ENCODE measurements at places on chromosomes 1 and 21. TPM values are rescaled to one million over a fixed set of nuclear protein-coding genes. Genes with fewer than 3 reads are reported as not detected.

STRIP1 gene
- total RNA-seq: 39.1 TPM

ZNF684 gene
- 4.1 TPM for total RNA-seq

CATSPER4 gene
- total RNA-seq: not detected

DSCAM gene
- total RNA-seq: not detected

HSPB7 gene
- not detected for total RNA-seq

GRCh38 chr1:207578796-207579435 is 66.0 kb upstream of the CR1L start:
- no peaks in the 10 kb centered on the region for H3K36me3 ChIP-seq
- H3K4me3 ChIP-seq: no peak overlapping the region
- peaks cover 7% of the 10 kb centered on the region for H3K4me1 ChIP-seq
- DNase-seq: no peak
- peaks cover 35% of the 10 kb centered on the region for H3K27me3 ChIP-seq

DNA sequence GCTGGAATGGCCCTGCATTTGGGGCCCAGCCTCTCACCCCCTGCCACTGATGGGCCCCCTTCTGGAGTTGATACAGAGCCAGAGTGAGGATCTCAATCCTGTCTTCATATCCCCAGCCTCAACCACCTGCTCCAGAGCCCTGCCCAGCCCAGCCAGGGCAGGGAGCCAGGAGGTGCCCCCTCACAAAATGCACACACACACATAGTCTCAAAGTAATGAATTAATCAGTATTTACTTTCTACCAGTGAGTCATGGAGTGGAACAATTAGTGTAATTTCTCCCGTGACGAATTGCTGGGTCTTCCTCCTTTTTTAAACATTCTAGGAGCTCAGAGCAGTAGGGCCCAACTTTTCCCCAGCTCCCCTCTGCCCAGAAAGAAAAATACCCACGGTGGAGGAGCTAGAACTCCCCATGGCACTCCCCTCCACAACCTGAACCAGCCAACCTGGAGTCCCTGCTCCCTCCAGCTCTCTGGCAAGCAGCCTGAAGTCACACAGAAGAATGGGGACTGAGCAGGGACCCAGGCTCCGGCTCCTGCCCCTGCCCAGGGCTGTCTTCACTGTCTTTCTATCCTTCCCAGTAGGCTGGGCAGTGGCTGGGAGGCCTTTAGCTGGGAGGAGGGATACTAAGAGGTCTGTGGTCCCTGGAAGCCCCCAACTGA is 29.3 kb downstream of the SDC3 start:
- H3K27me3 ChIP-seq: peaks cover 11% of the 10 kb centered on the region
- H3K4me3 ChIP-seq: no peak overlapping the region
- no peaks in the 10 kb centered on the region for H3K36me3 ChIP-seq
- DNase-seq: no peak
- H3K27ac ChIP-seq: no peak overlapping the region

DNA sequence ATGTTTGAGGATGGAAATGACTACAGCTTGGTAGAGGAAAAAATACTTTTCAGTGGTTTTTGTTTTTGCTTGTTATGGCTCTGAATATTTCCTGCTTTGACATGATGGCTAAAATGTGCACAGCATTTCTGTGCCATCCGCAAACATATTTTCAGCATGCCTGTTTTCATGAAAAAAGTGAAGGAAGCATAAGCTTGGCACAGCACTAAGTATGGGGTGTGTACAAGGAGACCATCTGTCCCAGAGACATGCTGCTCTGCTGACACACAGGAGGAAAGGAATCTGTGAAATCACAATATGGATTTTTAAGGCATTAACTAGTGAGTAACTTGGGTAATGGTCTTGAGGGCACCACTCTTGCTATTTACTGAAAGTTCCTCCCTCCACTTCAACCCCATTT is 595.5 kb downstream of the RWDD3 start:
- no peak overlapping the region for H3K27ac ChIP-seq
- H3K36me3 ChIP-seq: no peaks in the 10 kb centered on the region
- H3K4me3 ChIP-seq: no peak overlapping the region
- no peaks in the 10 kb centered on the region for H3K4me1 ChIP-seq

DNA sequence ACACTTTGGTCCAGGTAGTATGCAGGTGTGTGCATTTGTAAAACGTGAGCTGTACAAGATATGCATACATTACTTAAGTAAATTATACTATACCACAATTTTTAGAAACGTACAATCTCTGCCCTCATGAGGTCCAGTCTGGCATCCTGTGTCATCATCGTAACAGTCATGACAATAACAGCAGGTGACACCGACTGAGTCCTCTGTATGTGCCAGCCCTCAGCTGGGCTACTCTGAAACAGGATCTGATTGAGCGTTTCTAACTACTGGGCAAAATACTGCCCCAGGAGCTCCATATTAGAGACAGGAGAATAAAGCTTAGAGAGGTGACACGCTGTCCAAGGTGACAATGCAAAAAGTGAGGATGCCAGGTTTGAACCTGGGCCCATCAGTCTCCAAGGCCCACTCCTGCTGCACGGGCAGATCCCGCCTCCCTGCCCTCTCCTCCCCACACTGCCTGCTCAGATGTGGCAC is 47.2 kb upstream of the ECE1 start:
- no peak for DNase-seq
- peak overlapping the region; percentile 50 for H3K27ac ChIP-seq
- H3K27me3 ChIP-seq: no peaks in the 10 kb centered on the region
- peaks cover 40% of the 10 kb centered on the region for H3K36me3 ChIP-seq

DNA sequence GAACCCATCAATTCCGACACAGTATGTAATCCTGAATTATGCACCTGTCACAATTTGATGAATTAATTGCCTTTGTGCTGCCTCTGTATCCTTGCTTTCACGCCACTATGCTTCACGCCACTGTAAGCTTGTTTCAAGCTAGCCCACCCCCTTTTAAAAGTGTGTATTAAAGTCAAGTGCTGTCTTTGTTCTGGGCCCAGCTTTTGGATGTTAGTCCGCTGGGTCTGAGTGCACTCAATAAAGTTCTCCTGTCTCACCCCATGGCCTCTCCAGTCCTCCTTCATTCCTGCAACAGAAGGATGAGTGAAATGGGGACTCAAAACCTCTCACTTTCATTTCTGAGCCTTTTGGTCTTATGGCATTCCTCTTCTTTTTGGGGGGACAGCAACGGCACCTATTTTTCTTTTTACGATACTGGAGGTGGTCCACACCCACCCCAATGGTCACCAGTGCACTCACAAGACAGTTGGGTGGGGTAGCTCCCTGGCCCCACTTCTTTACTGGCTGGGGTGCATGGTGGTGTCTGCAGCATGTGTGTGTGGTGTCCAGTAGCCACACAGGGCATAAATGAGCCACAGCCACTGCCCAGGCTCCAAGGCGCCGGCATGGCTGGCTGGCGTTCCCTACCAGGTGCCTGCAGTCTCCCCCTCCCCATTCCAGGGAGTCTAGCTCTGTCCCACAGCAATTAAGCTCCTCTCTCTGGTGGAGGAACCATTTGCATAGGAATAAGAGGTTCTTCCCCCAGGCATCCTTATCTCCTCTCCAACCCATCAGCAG is 1.8 kb downstream of the THEM4 start:
- H3K4me3 ChIP-seq: peak overlapping the region; percentile 80
- H3K27ac ChIP-seq: no peak overlapping the region
- peaks cover 38% of the 10 kb centered on the region for H3K4me1 ChIP-seq
- peaks cover 53% of the 10 kb centered on the region for H3K36me3 ChIP-seq
- no peaks in the 10 kb centered on the region for H3K27me3 ChIP-seq

DNA sequence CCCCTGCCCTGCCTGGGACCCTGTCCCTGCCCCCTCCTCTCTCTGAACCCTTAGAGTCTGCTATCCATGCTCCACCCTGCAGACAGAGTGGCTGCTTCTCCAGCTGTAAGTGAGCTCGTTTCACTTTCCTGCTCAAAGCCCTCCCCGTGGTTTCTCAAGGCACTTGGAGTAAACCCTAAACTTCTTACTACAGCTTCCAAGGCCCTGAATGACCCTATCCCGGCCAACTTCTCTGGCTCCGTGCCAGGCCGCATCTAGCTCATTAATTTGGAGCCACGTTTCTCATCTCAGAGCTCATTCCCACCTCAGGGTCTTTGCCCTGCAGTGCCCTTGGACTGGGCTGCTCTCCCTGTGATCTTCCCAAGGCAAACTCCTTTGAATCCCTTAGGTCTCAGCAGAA is 235.1 kb upstream of the RUNX1 start:
- peaks cover 14% of the 10 kb centered on the region for H3K36me3 ChIP-seq
- no peaks in the 10 kb centered on the region for H3K27me3 ChIP-seq
- no peak for DNase-seq
- H3K4me3 ChIP-seq: no peak overlapping the region

DNA sequence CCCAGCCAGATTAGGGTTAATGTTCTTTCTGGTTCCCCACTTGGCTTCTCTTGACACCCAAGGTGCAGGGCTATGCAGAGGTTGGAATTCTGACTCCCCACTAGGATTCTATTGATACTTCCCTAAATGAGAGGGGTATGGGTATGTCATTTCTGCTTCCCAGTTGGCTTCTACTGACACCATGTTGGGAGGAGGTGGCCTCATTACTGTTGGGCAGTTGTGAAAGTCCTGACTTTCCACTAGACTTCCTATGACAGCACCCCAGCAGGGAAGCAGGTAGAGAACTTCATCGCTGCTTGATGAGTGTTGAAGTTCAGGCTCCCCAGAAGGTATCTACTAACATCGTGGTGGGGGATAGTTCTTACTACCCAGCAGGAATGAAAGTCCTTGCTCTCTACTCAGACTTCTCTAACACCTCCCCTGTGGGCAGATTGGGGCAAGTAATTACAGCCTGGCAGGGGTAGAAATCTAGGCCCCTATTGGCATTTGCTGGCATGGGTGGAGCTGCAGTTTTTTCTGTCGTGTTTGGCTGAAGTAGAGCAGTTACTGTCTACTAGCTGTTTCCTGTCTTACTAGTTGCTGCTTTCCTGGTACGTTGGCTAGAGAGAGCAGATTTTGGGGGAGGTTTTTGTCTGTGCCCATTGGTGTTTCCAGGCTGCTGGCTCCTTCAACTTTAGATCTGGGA is 41.5 kb downstream of the ZYG11B start:
- peaks cover 8% of the 10 kb centered on the region for H3K36me3 ChIP-seq
- no peak overlapping the region for H3K27ac ChIP-seq
- DNase-seq: no peak
- no peaks in the 10 kb centered on the region for H3K27me3 ChIP-seq
- peaks cover 6% of the 10 kb centered on the region for H3K4me1 ChIP-seq
- H3K4me3 ChIP-seq: no peak overlapping the region

DNA sequence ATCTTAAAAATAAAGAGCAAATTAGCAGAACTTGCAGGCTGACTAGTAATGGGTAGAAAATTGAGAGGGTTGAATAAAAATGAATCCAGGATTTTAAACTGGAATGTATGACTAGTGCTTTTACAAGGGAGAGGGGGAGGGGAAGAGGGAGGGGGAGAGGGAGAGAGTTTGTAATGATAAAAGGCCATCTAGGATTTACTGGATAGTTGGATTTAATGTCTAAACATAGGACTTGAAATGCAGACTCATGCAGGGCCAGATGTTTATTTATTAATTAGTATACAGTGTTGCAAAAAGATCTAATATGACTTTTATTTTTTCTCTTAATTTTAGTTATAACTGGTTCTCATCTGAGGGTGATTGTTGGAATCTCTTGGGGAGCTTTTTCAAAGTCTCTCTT is 4.3 kb downstream of the ZNF326 start:
- no peak for DNase-seq
- peaks cover 48% of the 10 kb centered on the region for H3K36me3 ChIP-seq
- H3K27ac ChIP-seq: no peak overlapping the region
- H3K27me3 ChIP-seq: no peaks in the 10 kb centered on the region
- peaks cover 44% of the 10 kb centered on the region for H3K4me1 ChIP-seq
- no peak overlapping the region for H3K4me3 ChIP-seq
